Activated CD8-positive, alpha-beta memory T cell treated with anti-CD3 and anti-CD28 coated beads for 24 hours (primary cell): ENCODE measurements at places on chromosomes 1 and 21.

- no peak for DNase-seq
Observed at GRCh38 chr1:228752258-228752657, 17.0 kb downstream of the RHOU start.

DNA sequence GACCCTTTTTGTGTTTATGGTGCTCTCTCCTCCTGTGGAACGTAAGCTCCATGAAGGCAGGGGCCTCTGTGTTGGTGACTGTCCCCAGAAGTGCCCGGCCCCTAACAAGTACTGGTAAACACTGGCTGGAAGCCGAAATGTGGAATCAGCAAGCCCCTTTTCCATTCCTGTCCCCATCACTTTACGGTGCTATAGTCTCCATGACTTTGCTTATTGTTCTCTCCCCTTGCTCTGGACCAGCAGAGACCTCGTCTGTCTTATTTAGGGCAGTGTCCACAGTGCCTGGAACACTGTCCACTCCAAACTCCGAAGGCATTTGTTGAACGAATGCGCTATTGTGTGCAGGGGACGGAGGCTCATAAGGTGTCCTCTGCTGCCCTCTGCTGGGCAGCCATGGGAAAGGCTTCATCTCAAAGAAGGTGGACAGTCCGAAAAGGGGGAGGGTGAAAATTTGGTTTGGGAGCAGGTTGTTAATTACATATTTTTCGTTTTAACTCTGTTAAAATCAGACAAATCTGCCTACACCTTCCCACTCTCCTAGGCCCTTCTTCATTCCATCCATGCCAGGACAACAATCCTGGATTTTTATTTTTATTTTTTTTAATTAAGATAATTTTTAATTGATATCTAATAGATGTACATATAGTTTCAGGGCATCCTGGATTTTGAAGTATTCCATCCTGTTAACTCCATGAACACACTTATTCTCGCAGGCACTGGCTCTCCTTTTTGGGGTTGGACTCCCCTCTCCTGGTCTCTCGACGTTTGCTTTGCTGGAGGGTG lies 115.6 kb downstream of the PGBD5 start:
- peak; percentile 88 for DNase-seq

- DNase-seq = no peak
Observed at GRCh38 chr1:198465201-198466144, 75.0 kb downstream of the ATP6V1G3 start.

DNA sequence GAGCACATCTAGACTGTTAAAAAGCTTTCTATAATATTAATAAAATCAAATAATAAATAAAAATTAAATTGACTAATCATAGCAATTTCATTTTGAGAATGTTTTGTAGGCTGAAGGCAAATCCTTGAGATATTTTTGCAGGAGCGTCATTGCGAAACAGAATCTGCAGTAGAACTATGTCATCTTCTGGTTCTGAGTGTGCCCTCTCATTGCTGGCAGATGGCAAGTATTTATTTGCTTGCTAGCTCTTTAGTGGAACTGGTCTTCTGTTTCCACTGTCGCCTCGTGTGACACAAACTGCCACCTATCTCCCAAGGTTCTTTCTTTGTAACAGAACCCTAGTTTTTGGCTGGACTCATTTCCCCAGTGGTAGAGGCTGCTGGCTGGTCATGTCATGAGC lies 19.0 kb upstream of the IRF2BP2 start:
- DNase-seq = no peak

DNA sequence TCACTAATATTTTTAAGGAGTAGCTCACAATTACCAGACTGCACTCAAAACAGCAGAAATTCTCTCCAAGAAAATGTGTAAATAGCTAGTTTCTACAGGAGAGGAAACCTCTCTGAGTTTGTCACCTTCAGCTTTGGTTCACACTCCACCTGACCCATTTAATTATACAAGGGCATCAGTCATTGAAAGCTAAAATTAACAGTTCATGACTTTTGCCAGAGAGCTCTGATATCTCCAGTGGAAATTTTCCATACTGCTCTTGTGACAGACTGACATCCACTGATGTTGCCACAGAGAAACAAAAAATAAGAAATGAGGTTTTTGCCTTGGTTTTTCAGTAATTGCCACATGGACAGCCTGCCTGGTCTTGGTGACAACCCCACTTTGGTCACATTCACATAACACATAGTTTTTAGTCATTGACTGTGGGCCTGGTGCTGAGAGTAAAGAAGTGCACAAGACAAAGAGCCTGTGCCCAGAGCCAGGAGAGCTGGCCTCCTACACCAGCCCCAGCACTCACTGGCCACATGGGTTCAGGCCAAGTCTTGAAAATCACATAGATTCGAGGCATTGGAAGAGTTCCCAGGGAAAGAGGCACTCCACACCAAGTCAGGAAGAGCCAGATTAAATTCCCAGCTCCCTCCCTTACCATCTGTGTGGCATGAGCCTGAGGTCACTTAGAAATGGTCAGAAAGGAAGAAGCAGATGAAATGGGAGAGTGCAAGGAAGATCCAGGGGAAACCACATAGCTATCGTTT lies 13.8 kb upstream of the SIM2 start:
- DNase-seq = no peak

- DNase-seq = no peak
Observed at GRCh38 chr1:60394436-60394835, 320.9 kb upstream of the C1orf87 start.

- DNase-seq = peak; percentile 85
Observed at GRCh38 chr1:226738421-226738994, 574 bp downstream of the ITPKB start.

DNA sequence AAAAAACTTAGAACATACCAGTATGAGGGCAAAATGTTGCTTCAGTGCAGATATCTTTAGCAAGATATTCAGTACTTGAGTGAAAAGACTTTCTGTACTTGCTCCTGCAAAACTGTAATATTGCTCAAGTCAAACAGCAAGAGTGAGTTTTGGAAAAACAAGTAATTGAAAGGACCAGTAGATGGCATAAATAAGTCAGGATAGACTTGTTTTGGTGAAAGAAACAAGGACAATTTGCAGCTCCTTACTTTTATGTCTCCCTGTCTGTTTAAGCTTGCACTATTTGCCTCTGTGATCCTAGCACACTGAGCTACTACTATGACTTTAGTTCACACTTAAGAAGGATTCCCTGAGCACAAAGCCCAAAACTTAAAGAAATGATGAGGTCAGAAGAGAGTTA lies 39.1 kb downstream of the IFI44 start:
- no peak for DNase-seq

DNA sequence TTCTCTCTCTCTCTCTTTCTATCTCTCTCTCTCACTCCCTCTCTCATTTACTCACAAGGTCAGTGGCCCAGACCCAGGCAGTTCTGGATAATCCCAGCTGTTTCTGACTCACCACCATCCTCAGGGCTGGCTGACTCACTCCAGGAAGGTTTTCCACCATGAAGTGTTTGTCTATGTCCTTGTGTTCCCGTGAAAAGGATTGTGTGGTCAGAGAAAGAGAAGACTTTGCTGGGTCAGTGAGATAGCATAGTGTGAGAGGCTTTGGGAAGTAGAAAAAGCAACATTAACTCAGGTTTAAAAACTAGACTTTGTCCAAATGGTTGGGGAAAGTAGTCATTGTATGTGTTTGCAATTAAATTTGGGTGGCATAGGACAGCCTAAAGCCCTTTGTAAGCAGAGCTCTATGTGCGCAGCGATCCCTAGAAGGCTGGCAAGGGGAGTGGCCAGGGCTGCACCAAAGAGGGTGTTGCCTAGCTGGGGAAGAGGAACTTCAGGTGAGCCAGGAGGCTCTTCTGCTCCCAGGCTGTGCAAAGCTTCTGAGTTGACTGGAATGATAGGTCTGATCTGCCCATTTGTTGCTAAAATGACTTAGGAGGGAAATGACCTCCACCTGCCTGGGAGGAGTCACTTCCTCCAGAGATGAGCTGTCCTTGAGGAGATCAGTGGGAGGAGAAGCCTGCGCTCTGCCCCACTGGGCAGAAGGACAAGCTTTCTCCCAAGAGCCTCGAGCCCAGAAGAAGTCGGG lies 4.9 kb upstream of the CAPN2 start:
- peak; percentile 53 for DNase-seq

GRCh38 chr1:191483988-191484387 lies 674.3 kb upstream of the RGS18 start:
- no peak for DNase-seq

GRCh38 chr1:191953526-191953925 lies 204.7 kb upstream of the RGS18 start:
- no peak for DNase-seq

GRCh38 chr1:41907446-41907845 lies 11.3 kb downstream of the HIVEP3 start:
- DNase-seq = no peak

GRCh38 chr1:18640228-18641004 lies 9.8 kb downstream of the PAX7 start:
- DNase-seq = no peak

GRCh38 chr1:192238421-192238820 lies 78.4 kb upstream of the RGS21 start:
- no peak for DNase-seq

DNA sequence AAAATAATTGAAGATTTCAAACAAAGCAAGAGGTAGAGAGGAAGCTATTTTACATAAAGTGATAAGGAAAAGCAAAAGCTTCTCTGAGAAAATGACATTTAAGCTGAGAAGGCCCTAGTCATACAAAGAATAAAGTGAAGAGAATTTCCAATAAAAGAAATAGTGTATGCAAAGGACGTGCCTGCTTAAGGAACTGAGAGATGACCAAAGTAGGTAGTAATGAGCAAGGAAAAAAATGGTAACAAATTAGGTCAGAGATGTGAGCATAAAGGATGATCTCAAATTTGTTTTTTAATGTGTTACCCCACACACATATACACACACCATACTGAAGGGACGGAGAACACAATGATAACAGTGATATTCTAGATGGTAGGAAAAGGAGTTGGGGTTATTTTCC lies 46.4 kb downstream of the NRIP1 start:
- no peak for DNase-seq

DNA sequence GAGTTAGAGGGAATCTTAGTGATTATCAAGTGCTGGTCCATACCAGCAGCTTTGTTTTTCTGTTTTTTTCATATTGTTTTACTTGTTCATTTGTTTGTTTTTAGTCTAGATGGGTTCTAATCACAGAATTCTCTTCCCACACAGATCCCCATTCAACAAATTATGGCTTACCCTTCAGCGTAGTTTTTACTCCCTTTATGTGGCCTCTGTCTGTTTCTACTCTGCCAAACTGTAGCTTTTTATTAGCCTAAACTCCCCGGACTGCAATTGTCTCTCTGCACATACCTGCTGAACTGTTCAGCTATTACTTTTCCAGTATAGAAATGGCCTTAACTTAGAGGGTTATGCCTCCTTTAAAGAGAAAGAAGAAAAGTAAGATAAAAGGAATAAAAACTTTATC lies 348.5 kb downstream of the TGFB2 start:
- DNase-seq = no peak

DNA sequence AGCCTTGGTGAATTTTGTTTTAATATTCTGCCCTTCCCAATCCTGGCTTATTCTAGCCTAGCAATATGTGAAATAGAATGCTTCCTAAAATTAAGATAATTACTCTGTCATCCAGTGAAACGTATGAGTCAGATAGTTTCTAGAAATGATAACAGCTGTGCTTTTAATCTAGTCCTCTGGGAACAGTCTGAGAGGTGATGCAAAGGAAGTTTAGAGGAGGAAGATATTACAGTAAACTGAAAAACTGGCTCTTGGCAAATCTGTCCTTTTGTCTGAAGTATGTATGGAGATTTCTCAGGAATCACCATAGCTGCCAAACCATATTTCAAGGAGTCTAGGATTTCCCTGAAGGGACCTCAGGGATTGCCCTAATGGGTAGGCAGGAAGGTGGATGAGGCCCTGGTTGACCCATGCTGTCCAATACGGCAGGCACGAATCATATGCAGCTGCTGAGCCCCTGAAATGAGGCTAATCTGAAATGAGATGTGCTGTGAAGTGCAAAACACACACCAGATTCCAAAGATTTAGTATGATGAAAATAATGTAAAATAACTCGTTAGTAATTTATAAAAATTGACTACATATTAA lies 70.8 kb upstream of the LBR start:
- no peak for DNase-seq

- DNase-seq = no peak
Observed at GRCh38 chr1:19317126-19317910, 5.2 kb downstream of the SLC66A1 start.

DNA sequence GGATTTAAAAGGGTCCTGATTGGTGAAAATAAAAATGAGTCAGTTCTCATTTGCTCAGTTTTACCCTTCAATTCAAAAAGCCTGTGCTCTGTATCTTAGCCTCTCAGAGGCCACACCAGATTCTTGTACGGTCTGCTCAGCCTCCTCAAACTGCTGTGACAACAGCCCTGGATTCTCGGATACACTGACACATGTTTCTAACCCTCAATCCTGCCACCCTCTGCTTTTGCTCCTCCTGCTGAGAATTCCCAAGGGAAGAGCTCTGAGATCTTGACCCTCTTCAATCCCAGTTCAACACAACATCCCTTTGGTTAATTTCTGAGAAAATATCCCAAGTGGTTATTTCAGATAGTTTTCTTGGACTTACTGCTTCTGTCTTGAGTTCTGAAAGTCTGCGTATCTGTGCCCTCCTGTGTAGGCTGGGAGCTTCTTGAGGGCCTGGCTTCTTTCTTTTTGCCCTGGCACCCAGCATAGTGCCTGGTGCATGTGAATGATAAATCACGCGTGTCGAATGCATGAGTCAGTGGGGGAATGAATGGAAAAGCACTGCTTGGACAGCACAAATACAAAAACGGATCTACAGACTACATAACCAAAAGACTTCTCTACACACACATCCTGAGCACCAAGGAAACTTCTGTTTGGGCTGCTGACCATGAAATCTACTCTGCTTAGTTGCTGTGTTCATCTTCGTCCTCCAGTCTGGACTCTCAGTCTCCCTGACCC lies 24.5 kb downstream of the IRF2BP2 start:
- no peak for DNase-seq

DNA sequence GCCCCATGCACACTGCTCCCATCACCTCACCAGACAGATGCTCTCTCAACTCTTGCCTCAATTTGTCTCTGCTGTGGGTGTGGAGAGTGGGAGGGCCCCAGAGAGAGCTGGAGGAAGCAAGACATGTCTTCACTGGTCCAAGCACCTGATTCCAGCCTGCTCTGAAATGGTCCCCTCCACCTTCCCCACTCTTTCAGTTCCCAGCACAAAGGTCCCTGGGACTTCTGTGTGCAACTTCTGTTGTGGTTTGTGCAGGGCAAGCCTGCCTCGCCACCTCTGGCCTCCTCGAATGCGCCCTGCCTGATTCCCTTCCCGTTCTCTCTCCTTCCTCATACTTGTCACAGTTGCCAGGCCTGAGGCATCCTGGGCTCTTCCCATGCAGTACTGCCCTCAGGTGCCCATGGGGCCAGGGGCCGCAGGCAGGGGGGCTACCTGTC lies 119.3 kb downstream of the SYT2 start:
- DNase-seq = no peak
